ENCODE measurements at places on chromosomes 1 and 21.

DNA sequence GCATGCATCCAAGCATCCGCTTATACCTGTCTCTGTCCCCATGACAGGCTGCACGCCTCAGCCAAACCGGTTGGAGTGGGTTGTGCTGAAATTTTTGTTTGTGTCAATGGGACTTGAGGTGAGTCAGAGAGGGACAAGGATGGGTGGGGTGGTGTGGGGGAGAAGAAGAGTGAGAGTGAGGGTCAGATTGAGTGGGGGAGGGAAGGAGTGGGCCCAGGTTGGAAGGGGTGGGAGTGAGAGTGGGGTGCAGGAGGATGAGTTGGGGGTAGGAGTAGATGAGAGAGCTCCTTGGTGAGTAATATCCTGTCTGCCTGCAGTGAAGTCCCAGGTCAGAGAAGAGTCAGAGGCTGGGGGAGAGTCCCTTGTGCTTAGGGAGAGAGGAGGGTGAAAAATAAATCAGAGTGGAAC lies 3.3 kb upstream of the NECTIN4 start:
- DNase-seq: no peak

- no peak for DNase-seq
Measured at GRCh38 chr1:225754940-225755641, 22.5 kb upstream of the SRP9 start.

- DNase-seq: no peak
Measured at GRCh38 chr1:23424293-23425192, at the start of gene TCEA3. Gene TCEA3, minus strand, starts transcription at chr1:23424748. Its CDS starts 115 bp downstream, at chr1:23424633.

DNA sequence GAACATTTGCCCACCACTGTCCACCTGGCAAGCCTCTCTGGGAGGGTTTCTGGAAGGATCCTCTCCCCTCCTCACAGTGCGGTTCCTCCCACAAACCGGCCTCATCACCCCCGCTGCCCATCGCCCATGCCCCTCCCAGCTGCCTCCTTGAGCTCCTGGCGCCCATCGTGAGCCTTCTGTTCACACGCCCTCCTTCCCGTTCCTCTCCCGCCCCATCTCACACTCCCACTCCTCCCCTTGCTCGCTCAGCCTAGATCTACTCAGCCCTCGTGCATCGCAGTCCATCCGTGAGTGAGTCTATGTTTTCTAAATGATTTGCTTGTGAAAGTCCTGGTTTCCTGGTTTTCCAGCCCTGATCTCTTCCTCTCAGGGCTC lies 119.1 kb upstream of the C1orf174 start:
- no peak for DNase-seq

DNA sequence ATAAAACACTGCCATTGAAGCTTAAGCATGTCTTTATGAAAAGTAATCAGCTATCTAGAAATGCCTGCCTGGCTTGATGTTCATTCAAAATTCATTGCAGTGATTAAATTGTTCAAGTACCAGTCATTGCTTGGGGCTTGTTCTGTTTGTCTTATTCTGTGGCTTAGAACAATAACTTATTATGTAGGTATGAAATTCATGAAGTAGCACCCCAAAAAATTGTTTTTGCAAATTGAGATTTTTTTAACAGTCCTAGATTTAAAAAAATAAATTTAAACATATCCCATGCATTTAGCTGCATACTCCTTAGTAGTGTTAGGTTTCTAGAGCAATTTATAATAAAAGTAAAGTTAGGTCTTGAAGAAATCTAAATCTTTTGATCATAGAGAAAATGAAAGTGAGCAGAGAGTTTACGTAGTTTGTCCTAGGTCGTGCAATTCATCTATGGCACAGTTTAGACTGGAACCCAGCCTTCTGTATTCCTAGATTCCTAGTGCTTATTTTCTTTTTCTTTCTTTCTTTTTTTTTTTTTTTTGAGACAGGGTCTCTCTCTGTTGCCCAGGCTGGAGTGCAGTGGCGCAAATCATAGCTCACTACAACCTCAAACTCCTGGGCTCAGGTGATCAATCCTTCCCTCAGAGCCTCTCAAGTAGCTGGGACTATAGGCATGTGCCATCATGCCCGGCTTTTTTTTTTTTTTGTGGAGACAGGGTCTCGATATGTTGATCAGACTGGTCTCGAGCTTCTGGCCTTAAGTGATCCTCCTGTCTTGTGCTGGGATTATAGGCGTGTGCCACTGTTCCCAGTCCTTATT lies 9.3 kb downstream of the MIER1 start:
- DNase-seq: no peak

DNA sequence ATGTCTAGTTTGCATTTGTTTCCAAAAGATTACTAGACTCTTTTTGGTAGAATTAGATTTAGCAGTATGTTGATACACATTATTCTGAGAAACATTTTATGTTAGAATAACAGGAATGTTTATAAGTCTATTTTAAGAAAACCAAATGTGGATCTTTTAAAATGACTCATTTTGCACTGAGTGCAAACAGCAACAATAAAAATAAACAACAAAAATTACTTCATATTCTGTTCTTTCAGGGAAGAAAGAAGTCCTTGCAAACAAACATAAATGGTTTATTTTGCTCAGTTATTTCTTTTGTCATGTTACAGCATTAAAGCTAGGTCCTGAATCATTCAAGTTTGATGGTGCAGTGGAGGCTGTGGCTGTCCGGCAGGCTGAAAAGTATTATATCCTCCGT lies 106.8 kb upstream of the TENT5C start:
- DNase-seq: no peak

GRCh38 chr1:244271691-244272308 lies 179.9 kb downstream of the ADSS2 start:
- no peak for DNase-seq

DNA sequence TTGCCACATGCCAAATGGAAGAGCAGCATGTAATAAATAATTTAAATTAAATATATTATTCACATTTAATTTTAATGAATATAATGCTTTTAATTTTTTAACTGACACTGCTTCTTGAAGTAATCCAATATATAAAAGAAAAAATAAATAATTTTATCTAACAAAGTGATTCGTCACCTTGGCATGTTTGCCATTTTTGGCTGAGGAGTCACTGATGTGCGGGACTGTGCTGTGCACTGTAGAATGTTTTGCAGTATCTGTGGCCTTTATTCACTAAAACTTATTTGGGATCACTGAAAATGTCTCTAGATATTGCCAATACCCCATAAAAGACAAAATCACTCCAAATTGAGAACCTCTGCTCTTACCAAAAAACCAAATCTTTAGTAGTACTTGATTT lies 807.8 kb downstream of the BRINP3 start:
- no peak for DNase-seq

GRCh38 chr21:44888581-44889550 lies 15.4 kb upstream of the PTTG1IP start:
- no peak for DNase-seq

DNA sequence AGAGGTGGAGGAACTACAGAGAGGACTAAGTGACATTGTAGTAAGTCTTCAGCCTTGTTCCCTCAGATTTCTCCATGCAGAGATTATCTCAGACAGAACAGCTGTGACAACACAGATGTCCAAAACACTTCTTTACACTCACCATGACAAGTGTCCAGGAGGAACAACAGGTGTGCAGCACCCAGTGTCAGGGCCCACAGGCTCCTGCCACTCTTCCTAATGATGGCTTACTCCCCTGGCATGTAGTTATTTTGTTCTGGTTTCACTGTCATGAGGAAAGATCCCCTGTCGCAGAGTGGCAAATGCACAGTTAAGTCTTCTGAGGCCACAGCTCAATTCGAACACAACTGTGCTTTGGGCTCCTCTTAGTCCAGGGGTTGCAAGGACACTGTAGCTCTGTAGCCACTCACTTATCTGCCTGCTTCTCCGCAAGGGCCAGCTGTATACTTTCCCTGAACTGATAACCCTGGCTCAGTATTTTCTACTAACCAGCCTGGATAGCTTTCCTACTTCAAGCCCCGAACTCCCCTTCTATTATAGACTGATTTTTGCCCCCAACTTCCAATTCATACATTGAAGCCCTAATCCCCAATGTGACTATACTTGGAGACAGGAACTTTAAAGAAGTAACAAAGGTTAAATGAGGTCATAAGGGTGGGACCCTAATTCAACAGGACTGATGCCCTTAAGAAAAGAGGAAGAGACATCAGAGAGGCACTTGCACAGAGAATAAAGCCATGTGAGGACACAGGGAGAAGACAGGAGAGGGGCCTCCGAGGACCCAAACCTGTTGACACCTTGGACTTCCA lies 11.1 kb downstream of the PDZK1 start:
- DNase-seq: no peak

- no peak for DNase-seq
Measured at GRCh38 chr21:40672602-40673001, 174.4 kb downstream of the DSCAM start.

Measured in cerebellar nuclear complex (tissue), 1 donor.